Aorta (tissue), 5 donors: ENCODE measurements at places on chromosomes 13 and 19. TPM values are rescaled to one million over a fixed set of nuclear protein-coding genes. Genes with fewer than 3 reads are reported as not detected.

Gene ZGLP1
- 1.3 TPM for total RNA-seq

- no peak overlapping the region for H3K27ac ChIP-seq
- H3K4me1 ChIP-seq, result no peaks in the 10 kb centered on the region
- peaks cover 1% of the 10 kb centered on the region for H3K27me3 ChIP-seq
- no peak overlapping the region for H3K4me3 ChIP-seq
- DNase-seq, result no peak
These were observed 406.2 kb downstream of the DLEU7 start for GRCh38 chr13:50437252-50437651.

GRCh38 chr13:37797631-37798030 lies 71.9 kb downstream of the TRPC4 start:
- H3K27me3 ChIP-seq, result no peaks in the 10 kb centered on the region
- H3K36me3 ChIP-seq, result no peaks in the 10 kb centered on the region
- no peak overlapping the region for H3K4me3 ChIP-seq
- H3K4me1 ChIP-seq, result no peaks in the 10 kb centered on the region
- no peak for DNase-seq

- DNase-seq, result no peak
- H3K4me3 ChIP-seq, result no peak overlapping the region
- H3K4me1 ChIP-seq, result no peaks in the 10 kb centered on the region
- H3K27me3 ChIP-seq, result no peaks in the 10 kb centered on the region
These were observed 7.6 kb downstream of the KATNAL1 start for GRCh38 chr13:30299786-30300185.

DNA sequence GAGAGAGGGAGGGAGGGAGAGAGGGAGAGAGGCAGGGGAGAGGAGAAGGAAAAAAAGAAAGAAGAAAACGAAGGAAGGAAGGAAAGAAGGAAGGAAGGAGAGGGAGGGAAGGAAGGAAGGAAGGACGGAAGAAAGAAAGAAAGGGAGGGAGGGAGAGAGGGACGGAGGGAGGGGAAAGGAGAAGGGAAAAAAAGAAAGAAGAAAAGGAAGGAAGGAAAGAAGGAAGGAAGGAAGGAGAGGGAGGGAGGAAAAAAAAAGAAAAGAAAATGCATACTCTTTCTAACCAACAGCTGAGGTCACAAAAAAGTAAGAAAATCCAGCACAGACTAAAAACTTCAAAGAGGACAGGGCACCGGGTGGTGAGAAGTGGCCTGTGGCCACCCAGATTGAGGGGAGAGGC lies 109.7 kb downstream of the GNG7 start:
- H3K27me3 ChIP-seq, result no peaks in the 10 kb centered on the region
- peak; percentile 16 for DNase-seq
- no peak overlapping the region for H3K27ac ChIP-seq
- no peak overlapping the region for H3K4me3 ChIP-seq

Gene CEACAM1
- total RNA-seq, result 5.2 TPM

Gene ZNF729
- not detected for total RNA-seq

Gene TMEM255B
- total RNA-seq, result 67.3 TPM

Gene ZNF558
- total RNA-seq, result 24.1 TPM

Gene CRLF1
- total RNA-seq, result 92.5 TPM

GRCh38 chr13:23323946-23324709 lies 109.4 kb downstream of the SACS start:
- DNase-seq, result no peak
- no peaks in the 10 kb centered on the region for H3K4me1 ChIP-seq
- no peak overlapping the region for H3K4me3 ChIP-seq
- no peaks in the 10 kb centered on the region for H3K27me3 ChIP-seq
- H3K27ac ChIP-seq, result no peak overlapping the region
- H3K36me3 ChIP-seq, result no peaks in the 10 kb centered on the region

DNA sequence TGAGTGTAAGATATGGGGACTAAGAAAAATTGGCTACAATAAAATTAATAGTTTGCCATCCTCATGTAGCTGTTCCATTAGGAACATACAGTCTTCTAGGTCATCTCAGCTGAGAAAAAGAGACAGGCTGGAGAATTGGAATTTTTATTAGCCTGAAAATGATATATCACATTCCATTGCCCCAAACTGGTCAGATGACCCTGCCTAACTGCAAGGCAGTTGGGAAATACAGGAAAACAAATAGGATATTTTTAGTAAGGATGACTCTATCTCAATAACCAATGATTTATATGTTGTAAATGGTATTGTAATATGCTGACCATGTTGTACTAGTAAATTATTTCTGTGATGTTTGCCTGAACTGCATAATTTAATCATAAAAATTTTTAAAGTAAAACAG lies 673.8 kb downstream of the PCDH9 start:
- DNase-seq, result no peak
- no peaks in the 10 kb centered on the region for H3K36me3 ChIP-seq
- H3K27ac ChIP-seq, result no peak overlapping the region
- H3K27me3 ChIP-seq, result no peaks in the 10 kb centered on the region

DNA sequence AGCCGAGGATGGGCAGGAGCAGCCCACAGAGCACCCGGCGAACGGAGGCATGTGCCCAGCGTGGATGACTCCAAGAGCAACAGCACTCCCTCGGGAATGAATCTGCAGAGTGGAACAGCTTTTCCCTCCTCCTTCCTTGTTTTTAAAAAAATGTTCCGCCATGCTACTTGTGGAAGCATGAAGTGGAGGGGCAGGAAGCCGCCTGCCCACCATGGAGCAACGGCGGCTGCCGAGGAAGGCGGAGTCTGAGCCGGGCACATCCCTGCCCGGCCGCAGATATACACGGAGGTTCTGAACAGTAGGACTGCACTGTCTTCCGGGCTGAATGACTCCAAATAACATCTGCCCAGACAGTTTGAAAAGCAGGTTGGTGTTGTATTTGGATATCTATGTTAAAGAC lies 65.2 kb downstream of the SOX1 start:
- no peak overlapping the region for H3K27ac ChIP-seq
- no peak for DNase-seq
- H3K36me3 ChIP-seq, result no peaks in the 10 kb centered on the region
- no peak overlapping the region for H3K4me3 ChIP-seq
- no peaks in the 10 kb centered on the region for H3K4me1 ChIP-seq
- H3K27me3 ChIP-seq, result no peaks in the 10 kb centered on the region

Gene CASP14
- total RNA-seq, result not detected

Gene INSL3
- total RNA-seq, result not detected

Gene FCAR
- total RNA-seq, result 2.0 TPM

Gene FXYD1
- 202 TPM for total RNA-seq

DNA sequence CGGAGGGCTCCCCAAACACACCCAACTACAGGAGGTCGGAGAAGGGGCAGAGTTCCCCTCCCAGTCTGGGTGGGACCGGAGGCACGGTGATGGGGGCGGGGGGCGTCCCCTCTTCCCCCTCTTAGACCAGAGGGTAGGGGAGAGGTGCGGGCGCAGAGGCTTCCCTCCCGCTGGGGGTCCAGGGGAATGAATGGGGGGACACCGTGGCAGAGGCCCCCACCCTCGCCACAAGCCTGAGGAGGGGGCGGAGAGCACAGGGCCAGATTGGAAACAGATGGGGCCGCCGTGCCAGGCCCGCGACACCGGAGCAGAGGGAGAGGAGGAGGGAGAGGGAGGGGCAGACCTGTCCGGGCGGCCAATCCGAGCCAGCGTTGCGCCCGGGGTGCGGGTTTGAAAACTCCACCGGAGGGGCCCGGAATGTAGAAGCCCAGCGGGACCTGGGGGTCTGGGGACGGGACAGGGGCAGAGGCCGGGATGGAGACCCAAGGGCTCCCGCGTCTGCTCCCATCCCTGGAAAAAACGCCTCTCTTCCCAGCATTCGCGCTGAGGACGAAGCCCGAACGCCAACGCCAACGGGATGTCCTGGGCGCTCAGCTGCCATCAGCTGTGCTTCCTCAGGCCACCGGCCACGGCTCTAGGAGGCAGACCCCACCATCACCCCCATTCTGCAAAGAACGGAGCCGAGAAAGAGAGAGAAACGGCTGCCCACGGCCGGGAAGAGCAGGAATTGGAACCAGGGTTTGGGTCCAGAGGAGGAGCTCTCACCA lies 46.8 kb downstream of the PTPRS start:
- H3K4me3 ChIP-seq, result peak overlapping the region; percentile 88
- no peaks in the 10 kb centered on the region for H3K27me3 ChIP-seq
- H3K36me3 ChIP-seq, result no peaks in the 10 kb centered on the region
- H3K4me1 ChIP-seq, result no peaks in the 10 kb centered on the region

- no peak for DNase-seq
- no peak overlapping the region for H3K4me3 ChIP-seq
- no peak overlapping the region for H3K27ac ChIP-seq
- H3K4me1 ChIP-seq, result no peaks in the 10 kb centered on the region
- H3K36me3 ChIP-seq, result no peaks in the 10 kb centered on the region
These were observed 32.8 kb downstream of the ATP12A start for GRCh38 chr13:24713022-24713421.

DNA sequence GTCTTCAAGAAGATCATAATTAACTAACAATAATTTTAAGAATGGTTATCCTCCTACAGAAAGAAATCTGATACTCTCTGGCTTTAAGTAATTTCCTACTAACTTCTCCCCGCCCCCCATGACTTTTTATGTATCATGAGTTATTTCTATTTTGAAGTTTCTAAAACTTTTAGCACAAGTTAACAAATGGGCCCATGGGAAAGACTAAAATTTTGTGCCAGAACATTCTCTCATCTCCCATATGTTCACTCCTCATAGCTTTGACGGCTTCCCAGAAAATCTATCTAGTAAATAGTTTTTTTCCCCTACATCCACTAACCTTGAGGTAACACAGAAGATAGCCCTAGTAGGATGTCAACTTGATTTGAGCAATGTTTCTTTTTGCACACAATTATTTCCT lies 148.3 kb downstream of the POSTN start:
- DNase-seq, result no peak
- H3K4me1 ChIP-seq, result no peaks in the 10 kb centered on the region
- no peaks in the 10 kb centered on the region for H3K36me3 ChIP-seq
- no peak overlapping the region for H3K4me3 ChIP-seq
- H3K27me3 ChIP-seq, result no peaks in the 10 kb centered on the region

DNA sequence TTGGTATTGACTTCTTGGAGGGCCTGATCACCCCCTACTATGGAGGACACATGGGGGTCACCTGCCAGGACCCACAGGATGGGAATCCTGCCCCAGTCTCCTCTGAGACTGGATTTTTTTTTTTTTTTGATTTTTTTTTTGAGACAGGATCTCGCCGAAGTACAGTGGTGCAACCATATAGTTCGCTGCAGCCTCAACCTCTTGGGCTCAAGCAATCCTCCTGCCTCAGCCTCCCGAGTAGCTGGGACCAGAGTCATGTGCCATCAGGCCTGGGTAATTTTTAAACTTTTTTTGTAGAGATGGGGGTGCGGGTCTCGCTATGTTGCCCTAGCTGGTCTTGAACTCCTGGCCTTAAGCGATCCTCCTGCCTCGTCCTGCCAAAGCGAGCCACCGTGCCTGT lies 14.2 kb upstream of the ADGRE5 start:
- DNase-seq, result no peak
- no peaks in the 10 kb centered on the region for H3K36me3 ChIP-seq
- no peak overlapping the region for H3K4me3 ChIP-seq
- no peaks in the 10 kb centered on the region for H3K4me1 ChIP-seq
- no peaks in the 10 kb centered on the region for H3K27me3 ChIP-seq

DNA sequence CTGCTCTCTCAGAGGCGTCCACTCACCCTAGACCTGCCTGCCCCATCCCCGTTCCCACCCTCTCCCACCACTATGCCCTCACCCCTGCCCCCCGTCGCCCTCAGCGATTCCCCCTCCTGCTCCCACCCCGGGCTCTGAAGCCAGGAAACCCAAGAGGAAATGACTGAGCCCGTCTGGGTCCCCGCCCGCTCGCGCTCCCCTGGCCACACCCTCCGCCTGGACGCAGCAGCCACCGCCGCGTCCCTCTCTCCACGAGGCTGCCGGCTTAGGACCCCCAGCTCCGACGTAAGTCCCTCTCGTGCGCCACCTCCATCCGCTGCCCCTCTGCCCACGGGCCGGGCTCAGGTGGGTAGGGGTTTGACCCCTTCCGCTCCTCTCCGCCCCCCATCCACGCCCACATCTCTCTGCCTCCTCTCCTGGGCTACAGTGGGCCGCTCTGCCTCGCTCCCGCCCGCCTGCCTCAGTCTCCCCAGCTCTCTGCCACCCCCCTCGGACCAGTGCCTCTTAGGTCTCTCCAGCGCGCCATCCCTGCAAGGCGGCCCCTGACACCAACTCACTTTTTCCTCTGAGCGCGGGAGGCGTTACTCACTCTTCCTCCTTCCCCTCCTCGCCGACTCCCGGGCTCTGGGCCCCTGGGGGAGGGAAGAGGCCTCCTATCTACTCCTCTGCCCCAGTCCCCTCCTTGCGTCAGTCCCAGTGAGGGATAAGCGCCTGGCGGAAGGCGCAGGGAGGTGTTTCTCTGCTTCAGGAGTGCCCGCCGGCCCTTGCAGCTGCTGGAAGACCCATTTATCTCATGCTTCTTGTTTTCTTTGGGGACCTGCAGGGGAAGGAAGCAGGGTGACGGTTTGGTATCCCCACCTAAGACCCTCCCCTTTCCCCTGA lies at the start of gene FXYD5:
Gene FXYD5 (plus strand): TSS at position 211 of the 882 bp plus-strand sequence. CDS start 816 bp downstream, outside the sequence.
- H3K27me3 ChIP-seq, result no peaks in the 10 kb centered on the region
- no peak within 1 kb of the TSS for H3K27ac ChIP-seq
- H3K4me1 ChIP-seq, result no peaks in the 10 kb centered on the region

- no peaks in the 10 kb centered on the region for H3K4me1 ChIP-seq
- no peak overlapping the region for H3K4me3 ChIP-seq
- H3K36me3 ChIP-seq, result no peaks in the 10 kb centered on the region
- no peaks in the 10 kb centered on the region for H3K27me3 ChIP-seq
These were observed 4.4 kb downstream of the JAK3 start for GRCh38 chr19:17843292-17843827.

- H3K4me1 ChIP-seq, result no peaks in the 10 kb centered on the region
- H3K4me3 ChIP-seq, result no peak overlapping the region
- H3K27me3 ChIP-seq, result no peaks in the 10 kb centered on the region
- no peak for DNase-seq
- no peaks in the 10 kb centered on the region for H3K36me3 ChIP-seq
- H3K27ac ChIP-seq, result no peak overlapping the region
These were observed 324.5 kb upstream of the NBEA start for GRCh38 chr13:34617473-34618083.

DNA sequence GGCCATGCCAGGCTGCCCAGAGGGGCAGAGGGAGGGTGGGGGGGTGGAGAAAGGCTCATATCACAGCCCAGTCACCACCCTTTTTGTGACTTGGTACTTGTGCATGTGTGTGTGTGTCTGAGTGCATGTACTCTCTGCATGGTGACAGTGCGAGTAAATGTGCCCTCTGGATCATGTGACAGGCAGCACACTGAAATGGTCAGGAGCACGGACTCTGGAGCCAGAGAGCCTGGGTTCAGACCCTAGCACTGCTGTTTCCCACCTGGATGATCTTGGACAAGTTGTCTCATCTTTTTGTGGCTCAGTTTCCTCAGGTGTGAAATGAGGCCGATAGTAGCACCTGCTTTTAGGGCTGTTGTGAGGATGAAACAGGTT lies 2.0 kb downstream of the CIC start:
- no peak for DNase-seq
- no peaks in the 10 kb centered on the region for H3K4me1 ChIP-seq
- H3K36me3 ChIP-seq, result peaks cover 7% of the 10 kb centered on the region
- H3K27me3 ChIP-seq, result no peaks in the 10 kb centered on the region
- H3K27ac ChIP-seq, result no peak overlapping the region

GRCh38 chr13:111387945-111388600 lies 67.6 kb downstream of the TEX29 start:
- no peaks in the 10 kb centered on the region for H3K36me3 ChIP-seq
- no peaks in the 10 kb centered on the region for H3K4me1 ChIP-seq
- no peak for DNase-seq
- H3K4me3 ChIP-seq, result no peak overlapping the region

Gene SLC5A5
- not detected for total RNA-seq
